ENCODE measurements at places on chromosomes 4 and X. TPM values are rescaled to one million over a fixed set of nuclear protein-coding genes. Genes with fewer than 3 reads are reported as not detected.

GRCh38 chrX:101383679-101384205, 2.2 kb downstream of the BTK start:
- no peak overlapping the region for H3K4me3 ChIP-seq
- no peaks in the 10 kb centered on the region for H3K4me1 ChIP-seq
- DNase-seq: no peak
- no peak overlapping the region for H3K27ac ChIP-seq

GRCh38 chr4:180630012-180630665, 1613.1 kb upstream of the TENM3 start:
- no peaks in the 10 kb centered on the region for H3K4me1 ChIP-seq
- no peak for DNase-seq
- no peaks in the 10 kb centered on the region for H3K36me3 ChIP-seq
- H3K27ac ChIP-seq: no peak overlapping the region
- H3K27me3 ChIP-seq: no peaks in the 10 kb centered on the region
- H3K4me3 ChIP-seq: no peak overlapping the region

DNA sequence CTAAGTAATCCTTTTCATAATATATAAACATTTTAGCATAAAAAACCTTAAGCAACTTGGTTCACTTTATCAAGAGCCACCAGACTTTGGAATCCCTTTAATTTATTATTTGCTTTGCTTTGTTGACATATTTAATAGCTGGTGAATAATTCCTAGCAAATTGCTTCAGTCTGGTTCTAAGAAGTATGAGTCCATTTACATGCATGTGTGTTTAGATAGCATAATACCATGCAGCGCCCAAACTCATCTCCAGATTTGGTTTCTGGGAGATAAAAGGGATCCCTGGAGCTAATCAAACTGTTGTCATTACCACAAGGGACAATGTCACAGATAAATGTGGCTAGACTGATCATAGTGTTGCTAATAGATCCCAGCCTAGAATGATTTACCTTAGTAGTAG, 111.8 kb downstream of the TMEM144 start:
- no peaks in the 10 kb centered on the region for H3K36me3 ChIP-seq
- H3K27ac ChIP-seq: no peak overlapping the region
- no peak overlapping the region for H3K4me3 ChIP-seq
- H3K4me1 ChIP-seq: no peaks in the 10 kb centered on the region
- no peak for DNase-seq

DNA sequence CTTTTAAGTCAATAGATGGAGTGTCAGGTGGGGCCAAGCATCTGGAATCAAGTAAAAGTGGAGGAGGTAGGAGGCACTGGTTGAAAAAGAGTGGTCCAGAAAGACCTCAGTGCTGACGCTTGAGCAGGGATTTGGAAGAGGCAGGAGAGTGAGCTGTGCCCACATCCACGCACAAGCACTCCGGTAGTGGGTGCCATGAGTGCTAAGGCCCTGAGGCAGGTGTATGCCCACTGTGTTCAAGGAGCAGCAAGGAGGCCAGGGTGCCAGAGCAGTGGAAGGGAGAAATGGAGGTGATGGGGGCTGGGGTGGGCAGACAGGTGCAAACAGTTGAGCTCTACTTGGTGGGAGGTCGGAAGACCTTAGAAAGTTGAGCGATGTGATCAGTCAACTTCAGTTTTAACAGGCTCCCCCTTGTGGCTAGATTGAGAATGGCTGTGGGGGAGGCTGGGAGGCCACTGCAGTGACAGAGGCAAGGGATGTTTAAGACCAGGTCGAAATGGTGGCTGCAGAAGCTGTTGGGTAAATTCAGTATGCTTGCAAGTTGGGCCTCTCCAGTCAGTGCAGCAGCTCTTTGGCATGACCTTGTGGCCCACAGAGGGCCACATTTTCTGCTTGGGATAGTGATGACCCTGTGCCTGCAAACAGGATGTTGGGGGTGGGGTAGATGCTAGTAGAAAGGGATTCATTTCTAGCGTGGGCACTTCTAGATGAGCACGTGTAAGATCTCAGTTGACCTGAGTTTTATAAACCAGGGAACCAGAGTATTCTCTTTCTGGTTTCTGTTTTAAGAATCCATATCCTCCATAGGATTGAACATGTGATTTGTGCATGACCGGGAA, 12.7 kb downstream of the TKTL1 start:
- peak overlapping the region; percentile 65 for H3K27ac ChIP-seq
- peak overlapping the region; percentile 52 for H3K4me3 ChIP-seq
- no peaks in the 10 kb centered on the region for H3K36me3 ChIP-seq
- DNase-seq: peak; percentile 34

DNA sequence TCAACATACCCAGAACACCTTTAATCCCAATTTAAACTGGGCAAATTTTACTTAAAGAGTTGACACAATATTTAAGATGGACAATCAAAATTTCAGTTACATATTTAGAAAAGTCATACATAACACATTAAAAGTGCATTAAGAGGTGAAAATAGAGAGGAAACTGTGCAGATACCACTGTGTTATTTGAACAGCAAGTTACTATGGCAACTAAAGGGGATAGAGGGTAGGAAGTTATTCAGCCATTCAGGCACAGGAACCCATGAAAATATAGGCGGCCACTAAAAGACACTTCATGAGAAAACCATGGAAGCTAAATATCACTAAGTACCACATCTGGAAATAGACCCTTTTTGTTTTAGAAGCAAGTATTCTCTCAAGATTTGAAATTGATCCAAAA, 75.1 kb downstream of the PDGFC start:
- DNase-seq: no peak
- H3K4me3 ChIP-seq: no peak overlapping the region
- no peaks in the 10 kb centered on the region for H3K36me3 ChIP-seq
- H3K4me1 ChIP-seq: no peaks in the 10 kb centered on the region
- no peak overlapping the region for H3K27ac ChIP-seq
- H3K27me3 ChIP-seq: no peaks in the 10 kb centered on the region

DNA sequence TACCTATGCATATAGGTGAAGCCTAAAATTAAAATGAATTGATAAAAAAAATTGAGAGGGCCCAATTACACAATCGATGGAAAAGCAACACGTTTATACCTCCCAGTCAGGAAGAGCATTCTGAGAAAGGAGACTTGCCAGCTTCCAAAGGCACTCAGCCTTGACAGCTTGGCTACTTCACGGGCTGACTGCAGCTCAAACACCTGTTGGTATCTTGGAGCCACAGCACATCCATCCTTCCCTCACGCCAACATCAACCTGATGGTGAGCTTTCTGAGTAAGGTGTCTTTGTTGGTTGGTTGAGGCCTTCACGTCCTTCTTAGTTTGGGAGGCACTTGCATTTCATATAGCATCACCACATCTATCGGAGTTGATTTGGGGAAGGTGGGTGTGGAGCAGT, 598.9 kb upstream of the DIPK2B start:
- H3K36me3 ChIP-seq: no peaks in the 10 kb centered on the region
- H3K4me1 ChIP-seq: peaks cover 23% of the 10 kb centered on the region
- no peak for DNase-seq
- H3K27me3 ChIP-seq: no peaks in the 10 kb centered on the region

DNA sequence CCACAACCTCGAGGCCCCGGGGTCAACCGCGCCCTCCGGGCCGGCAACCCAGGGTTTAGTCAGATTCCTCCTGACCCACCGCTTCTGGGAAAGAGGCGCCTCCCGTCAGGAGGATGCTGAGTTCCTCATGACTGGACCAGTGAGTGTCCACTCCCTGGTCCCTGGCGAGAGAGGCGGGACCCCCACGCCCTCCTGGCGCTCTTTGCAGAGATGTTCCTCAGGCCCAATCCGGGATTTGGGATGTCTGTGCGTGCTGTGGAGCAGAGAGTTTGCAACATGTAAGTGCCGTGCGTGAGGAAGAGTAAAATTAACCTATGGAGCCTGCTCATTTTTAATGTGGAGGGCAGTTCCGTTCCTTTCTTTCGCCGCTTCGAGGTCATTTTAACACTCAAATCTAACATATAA, 824 bp upstream of the UGDH start:
- peaks cover 18% of the 10 kb centered on the region for H3K4me1 ChIP-seq
- peak overlapping the region; percentile 89 for H3K27ac ChIP-seq
- H3K4me3 ChIP-seq: peak overlapping the region; percentile 98
- no peaks in the 10 kb centered on the region for H3K27me3 ChIP-seq
- DNase-seq: no peak
- peaks cover 2% of the 10 kb centered on the region for H3K36me3 ChIP-seq

Gene MAGEB5
- total RNA-seq: not detected

Gene CT45A2
- not detected for total RNA-seq

All from T-helper 17 cell (primary cell).